ENCODE measurements at places on chromosomes 11 and 22.
A peak's percentile ranks its signal among the peaks of the same experiment; 100 is the strongest.

- DNase-seq: no peak
Observed at GRCh38 chr11:48013269-48013901, 33.0 kb downstream of the PTPRJ start.

- DNase-seq: no peak
Observed at GRCh38 chr11:67303132-67303834, at the start of gene SSH3. Gene SSH3 (plus strand): TSS chr11:67303530. CDS start chr11:67303626, 96 bp downstream.

DNA sequence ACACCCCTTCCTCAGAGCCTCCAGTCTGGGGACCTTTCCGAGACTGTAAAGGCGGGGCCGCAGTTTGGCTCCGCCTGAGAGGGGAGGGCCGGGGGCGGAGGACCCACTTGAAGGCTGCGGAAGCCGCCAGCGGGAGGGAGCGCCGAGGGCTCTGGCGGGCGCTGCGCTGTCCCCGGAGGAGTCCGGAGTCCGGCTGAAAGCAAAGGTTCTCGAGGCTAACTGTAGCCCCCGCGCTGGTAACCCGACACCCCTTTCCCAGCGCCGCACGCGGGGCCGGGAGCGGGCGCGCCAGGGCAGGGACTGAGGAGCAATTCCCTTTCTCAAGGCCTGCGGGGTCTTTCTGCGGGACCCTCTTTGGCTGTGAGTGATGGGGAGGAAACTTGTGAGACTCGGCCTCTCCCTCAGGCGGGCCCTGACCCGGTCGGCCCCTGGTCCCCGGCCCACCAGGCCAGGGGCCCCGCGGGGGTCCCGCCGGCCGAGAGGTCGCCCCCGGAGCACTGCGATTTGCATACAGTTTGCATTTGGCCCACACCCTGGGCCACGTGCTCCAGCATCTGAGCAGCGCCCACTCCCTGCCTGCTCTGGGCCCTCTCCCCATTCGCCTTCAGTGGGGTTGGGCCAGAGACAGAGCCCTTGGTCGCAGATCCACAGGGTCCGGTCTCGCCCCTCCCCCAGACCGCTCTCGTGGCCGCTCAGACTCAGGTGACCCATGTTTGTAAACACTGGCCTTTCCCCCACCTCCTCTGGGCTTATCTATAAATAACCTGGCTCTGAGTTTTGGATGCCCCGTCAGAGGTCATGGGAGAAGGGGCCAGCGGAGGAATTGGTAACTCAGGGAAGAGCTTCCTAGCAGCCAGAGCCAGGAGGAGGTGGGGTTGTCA, 519 bp upstream of the ART5 start:
- DNase-seq: peak; percentile 68

- DNase-seq: no peak
Observed at GRCh38 chr11:15341587-15341986, 226.9 kb downstream of the INSC start.

- DNase-seq: no peak
Observed at GRCh38 chr11:125224391-125225021, 60.0 kb downstream of the PKNOX2 start.

DNA sequence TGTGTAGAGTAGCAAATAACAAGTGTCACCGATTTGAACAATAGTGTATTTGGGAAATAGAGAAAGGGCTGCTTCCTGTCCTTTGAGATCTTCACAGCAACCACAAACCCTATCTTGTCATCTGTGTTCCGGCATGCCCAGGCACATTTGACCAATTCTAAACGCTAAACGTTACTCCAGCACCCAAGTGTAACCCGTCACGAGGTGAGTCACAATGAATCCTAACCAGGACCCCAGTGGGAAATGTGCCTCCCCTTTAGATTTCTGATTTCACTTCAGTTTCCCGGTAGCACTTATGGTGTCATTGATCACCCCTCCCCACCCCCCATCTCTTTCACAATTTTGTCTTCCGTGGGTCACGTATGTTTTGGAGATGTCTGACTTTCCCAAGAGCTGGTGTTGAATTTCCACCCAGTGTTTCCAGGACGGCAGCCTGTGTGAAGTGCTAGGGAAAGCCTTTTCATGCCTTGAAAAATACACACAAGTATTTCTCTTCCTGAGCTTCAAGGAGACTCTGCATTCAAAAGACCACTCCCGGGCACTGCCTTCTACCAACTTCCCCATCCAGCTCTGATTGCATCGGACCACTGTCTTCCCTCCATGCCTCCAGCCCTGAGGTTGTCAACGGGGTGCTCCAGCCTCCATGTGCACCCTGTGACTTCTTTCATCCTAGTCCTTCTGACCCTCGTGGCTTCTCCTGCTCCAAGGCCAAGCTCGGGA, 10.5 kb upstream of the C11orf24 start:
- peak; percentile 38 for DNase-seq

DNA sequence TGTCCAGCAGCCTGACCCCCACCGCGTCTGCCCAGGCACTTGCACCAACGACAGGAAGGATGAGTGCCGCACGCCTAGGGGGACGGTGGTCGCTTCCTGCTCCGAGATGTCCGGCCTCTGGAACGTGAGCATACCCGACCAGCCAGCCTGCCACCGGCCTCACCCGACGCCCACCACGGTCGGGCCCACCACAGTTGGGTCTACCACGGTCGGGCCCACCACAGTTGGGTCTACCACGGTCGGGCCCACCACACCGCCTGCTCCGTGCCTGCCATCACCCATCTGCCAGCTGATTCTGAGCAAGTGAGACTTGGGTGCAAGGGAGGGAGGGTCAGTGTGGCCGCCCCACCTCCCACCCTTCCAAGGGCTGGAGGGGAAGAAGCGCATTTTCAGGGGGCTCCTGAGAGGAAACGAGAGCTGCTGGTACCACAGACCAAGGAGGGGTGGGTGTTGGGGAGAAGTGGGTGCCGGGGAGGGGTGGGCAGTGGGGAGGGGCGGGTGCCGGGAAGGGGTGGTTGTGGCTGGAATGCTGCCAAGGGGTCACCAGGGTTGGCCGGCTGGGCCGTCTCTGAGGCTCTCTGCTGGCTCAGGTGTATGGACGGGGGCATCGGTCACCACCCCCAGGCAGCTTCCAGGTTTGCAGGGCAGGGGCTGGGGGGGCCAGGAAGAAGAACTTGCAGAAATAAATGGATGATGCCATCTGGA, 27.7 kb upstream of the MUC5B start:
- DNase-seq: no peak

GRCh38 chr11:121651257-121651605, 198.5 kb upstream of the SORL1-AS1 start:
- no peak for DNase-seq

GRCh38 chr11:30260813-30261212, 30.0 kb downstream of the FSHB start:
- DNase-seq: no peak

GRCh38 chr11:129141748-129142523, 50.2 kb downstream of the ARHGAP32 start:
- DNase-seq: no peak

GRCh38 chr11:70771099-70771885, 373.0 kb downstream of the CTTN start:
- no peak for DNase-seq

DNA sequence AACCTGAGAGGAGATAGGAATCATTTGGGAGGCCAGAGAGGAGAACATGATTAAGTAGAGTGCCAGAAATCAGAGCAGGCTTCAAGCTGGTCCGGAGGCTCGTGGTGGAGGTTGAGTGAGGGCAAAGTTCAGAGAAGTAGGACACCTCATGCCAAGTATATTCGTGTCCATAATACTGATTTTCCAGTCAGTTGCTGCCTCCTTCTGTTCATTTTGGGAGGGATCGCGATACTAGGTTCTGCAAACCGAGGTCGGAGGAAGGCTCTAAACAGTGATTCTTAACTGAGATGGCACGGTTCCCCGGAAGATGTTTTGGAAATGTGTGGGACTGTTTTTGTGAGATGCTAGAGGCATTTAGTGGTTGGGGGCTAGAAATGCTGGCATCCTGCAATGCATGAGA, 13.6 kb upstream of the CD3E start:
- peak; percentile 40 for DNase-seq

GRCh38 chr22:24214467-24215285, 30.2 kb downstream of the GGT5 start:
- no peak for DNase-seq

Data from activated T-helper 1 cell treated with anti-CD3 and anti-CD28 coated beads, Interleukin-12 subunit alpha, Interleukin-12 subunit beta, Interleukin-2, Interleukin-4 antibody, amounts not matched to agents 30 ng/mL and 10 ng/mL and 1 ng/mL, durations not matched to agents 14 hours and 24 hours and 36 hours (primary cell).